NCI-H446 treated with DMSO at 0.1 percent for 48 hours (cell line): ENCODE measurements at places on chromosomes 5 and 9.
A peak's percentile ranks its signal among the peaks of the same experiment; 100 is the strongest.

DNA sequence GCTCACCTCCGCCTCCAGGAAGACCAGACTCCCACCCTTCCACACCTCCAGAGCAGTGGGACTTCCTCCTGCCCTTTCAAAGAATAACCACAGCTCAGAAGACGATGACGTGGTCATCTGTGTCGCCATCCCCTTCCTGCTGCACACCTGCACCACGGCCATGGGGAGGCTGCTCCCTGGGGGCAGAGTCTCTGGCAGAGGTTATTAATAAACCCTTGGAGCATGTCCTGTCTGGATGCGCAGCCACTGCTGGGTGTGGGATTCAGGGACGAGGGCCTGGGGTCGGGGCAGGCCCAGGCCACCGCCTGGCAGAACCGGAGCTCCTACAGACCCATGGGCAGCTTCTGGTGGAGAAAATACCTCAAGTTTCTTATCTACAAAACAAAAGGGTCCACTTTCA, 5.0 kb downstream of the PAEP start:
- DNase-seq, result no peak

DNA sequence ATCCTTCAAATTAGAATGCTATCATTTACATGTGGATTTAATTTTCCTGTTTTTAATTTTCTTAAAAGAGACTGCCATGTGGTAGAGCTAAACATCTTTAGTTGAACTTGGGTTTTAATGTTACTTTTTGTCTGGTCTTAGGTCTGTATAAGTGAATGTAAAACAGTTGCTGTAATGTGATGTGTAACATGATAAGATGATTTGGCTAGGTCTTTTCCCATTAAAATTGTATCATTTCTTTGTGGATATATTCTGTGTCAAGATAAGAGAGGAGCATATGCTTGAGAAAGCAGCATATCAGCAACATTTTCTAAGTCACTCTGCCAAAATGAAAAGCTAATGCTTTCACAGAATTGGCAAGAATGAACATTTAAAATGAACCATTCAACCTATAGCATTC, 18.5 kb downstream of the TMEM167A start:
- DNase-seq, result no peak

DNA sequence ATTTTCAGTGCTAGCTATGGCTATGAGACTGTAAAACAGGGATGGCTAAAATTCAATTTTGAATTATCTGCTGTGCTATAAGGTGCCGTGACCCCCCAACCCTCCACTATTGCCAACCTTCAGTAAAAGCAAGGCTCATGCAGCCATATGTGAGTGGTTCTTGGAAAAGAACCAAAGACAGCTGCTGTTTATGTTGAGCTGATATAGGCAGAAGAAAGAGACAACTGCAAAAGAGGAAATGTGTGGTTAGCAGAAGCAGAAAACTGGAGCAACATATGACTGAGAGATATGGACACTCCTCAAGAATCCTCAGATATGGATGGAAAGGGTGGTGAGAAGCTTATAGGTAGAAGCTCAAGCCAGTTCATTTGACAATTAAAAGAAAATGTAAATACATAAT, 200.3 kb downstream of the TLE1 start:
- DNase-seq, result peak; percentile 23

DNA sequence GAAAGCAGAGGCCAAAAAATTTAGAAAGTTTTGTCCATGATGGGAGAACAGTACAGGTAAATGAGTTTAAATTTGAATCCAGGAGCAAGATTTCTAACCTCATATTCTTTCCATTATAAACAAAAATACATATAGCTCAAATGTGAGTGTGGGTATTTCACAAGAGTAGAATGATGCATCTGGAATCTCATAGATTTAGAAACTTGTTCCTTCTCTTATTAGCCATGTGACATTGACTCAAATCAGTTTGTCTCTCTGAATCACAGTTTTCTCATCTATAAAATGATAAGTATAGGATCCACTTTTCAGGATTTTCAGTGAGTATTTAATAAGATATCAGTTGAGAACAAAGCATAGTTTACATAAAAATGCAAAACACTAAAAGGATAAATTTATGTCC, 436.3 kb upstream of the PAPPA start:
- no peak for DNase-seq

- no peak for DNase-seq
Measured at GRCh38 chr5:137340881-137341280, 158.2 kb downstream of the SPOCK1 start.

DNA sequence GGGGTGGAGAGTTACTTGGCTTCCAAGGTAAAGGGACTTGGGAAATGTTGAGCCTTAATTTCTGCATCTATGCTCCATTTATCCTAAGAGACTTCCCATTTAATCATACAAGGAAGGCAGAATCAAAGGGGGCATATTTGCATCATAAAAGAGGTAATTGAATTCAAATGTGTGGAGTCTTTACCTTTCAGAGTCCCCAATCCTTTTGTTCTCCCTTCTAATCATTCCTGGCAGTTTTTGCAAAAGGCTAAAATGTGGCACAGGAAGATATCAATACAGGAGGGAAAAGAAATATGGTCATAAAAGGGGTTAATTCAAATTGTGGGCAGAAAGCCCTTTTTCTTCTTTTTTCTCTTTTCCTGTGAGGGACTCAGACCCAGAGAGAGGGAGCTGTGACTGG, 69.5 kb downstream of the SFXN1 start:
- DNase-seq, result no peak

DNA sequence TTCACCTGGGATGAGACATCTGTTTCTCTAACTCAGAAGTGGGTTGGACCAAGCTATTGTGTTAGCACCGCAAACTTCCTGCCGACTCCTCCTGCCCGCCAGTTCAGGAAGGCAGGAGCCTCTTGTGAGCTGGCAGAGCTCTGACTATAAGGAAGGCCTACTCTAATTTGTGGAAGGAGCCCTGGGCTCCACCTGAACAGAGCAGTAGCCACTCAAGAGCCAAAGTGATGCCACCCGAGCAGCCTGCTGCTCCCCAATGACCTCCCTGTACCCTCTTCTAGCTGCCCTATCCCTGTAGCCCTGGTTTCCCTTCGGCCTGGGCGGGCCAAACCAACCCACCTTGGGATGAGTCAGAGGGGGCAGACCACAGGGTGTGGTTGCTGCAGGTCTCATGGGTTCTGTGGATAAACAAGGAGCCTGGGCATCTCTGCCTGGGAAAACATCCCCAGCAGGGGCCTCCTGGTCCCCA, 81.6 kb downstream of the PSD2 start:
- DNase-seq, result no peak

DNA sequence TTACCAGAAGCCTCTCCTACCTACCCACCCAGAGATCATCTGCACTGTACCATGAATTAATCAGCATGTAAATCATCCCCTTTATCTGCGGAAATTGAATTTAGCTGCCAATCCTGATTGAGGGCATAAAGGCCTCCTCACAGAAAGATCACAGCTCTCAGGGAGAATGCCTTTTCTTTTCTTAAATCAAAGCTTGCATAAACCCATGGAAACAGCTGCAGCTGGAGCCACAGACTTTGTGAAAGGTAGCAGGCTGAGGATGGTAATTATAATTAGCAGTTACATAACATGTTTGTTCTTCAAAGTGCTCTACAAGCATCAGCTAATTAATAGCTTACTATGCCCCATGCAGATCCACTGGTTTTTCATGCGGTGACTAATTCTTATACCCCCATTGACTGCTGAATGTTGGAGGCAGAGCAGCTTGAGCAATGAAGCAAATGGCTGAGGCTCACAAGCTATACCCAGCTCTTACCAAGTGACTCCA, 54.6 kb downstream of the SUSD1 start:
- DNase-seq, result no peak

DNA sequence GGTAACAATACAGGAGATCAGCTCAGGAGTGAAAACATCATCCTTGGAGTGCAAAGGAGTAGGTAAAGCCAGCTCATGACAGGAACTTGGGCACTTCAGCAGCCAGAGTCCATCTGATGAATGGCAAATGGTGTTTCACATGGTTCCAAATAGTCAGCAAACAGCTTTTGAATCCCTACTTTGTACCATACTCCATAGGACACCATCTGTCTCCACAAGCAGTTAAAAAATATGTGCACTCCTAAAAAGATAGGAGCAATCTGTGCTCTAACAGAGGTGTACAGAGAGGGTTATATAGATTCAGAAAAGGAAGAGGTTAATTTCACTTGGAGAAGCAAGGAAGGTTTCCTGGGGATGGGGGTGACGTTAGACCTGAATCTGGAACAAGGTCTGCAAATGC, 21.6 kb upstream of the B4GALT1 start:
- DNase-seq, result peak; percentile 12

DNA sequence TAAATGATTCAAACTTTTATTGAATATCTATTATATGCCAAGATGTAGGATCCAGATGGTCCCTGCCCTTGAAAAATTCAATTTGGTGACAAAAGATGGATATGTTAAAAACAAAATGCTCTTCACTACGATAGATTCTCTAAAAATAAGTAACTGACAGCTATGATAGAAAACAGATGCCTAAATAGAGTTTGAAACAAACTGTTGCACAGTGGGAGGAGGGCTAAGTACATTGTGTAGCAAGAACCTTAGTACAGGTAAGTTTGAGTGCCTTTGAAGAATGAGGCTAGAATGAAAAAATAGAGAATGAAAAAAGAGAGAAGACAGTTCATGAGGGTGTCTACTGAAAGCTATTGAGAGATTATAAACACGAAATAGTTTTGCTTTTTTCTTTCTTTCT, 54.3 kb downstream of the HOMER1 start:
- DNase-seq, result no peak

GRCh38 chr9:132783006-132783405, 95.1 kb downstream of the AK8 start:
- DNase-seq, result no peak

DNA sequence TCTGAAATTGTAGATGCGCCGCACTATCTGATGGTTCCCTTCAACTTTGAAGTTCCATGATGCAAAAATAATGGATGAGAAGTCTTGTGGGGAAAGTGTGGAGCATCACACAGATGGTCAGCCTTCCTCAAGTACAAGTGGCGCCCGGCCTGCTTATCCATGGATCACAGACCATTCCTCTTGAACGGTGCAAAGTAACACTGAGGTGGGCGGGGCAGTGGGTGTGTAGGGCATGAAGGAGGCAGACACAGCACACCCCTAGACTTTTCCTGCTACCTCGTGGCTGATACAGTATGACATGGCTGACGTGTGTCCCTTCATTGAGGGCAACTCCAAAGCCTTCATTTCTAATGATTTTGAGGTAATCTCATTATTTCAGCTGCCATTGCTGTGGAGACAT, 2.5 kb upstream of the GNG10 start:
- no peak for DNase-seq

DNA sequence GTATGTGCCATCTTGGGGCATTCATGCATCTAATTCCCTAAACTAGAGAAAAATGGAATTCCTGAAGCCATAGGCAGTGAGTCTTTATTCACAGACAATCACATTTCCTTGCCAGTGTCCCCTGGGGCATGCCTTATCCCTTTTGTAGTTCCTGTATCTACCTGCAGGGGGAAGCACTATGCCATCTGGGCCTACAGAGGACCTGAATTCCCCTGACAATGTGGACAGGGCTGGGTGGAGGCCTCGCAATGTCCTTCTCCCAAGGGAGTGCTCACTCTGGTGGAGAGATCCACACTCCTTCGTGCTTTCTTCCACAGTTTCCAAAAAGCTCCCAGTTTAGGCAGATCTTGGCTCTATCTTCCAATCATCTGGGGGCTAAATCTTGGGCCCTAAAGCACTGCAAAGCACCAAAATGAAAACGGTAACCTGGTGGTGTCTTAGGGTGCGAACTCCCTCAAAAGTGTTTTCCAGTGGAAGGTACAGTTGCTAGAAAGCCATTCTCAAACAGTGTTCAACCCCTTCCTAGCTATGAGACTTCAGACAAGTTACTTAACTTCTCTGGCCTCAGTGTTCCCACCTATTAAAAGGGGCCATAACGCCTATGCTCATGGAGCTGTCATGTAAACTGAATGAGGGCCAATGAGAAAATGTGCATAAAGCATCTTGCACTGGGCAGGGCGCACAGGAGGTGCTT, 17.5 kb downstream of the WHRN start:
- no peak for DNase-seq

DNA sequence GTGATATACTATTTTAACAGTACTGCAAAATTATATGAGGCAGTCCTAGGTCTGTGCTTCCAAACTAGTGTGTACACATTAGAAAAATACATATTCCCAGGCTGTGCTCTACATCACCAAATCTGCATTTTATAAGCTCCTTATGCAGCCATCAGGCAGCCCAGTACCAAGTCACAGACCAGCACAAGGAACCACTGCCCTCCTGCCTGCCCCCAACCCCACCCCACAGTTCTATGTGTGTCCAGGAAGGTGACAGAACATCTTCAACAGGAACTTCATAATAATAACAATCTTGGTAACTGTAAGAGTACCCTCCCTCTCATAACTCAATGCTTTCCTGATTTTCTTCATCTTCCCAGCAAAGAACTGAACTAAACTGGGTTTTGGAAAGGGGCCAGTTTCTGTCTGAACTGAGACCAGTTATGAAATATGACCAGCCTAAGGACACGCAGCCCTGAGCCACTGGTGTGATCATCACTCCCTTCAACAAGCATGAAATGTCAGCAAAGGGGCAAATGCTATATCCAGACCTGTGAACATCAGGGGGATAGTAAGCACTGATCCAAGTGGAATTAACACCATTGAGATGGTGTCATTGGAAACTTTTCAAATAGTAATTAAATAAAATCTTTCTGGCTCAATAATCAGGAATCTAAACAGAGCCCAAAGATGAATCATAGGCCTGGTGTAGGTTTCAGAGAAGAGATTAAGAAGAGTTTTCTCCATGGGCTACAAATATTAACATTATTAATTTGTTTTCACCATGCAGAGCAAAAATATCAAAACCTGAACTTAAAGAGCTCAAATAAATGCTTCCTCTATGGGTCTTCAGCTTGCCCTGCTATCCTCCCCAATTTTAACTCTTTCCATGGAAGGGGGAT, 82.1 kb downstream of the DPYSL3 start:
- peak; percentile 87 for DNase-seq

- no peak for DNase-seq
Measured at GRCh38 chr5:133269691-133270090, 217.9 kb downstream of the HSPA4 start.

- no peak for DNase-seq
Measured at GRCh38 chr5:10552183-10553143, 11.4 kb upstream of the ANKRD33B start.

- DNase-seq, result peak; percentile 74
Measured at GRCh38 chr5:134240421-134240962, 14.6 kb upstream of the PPP2CA start.

DNA sequence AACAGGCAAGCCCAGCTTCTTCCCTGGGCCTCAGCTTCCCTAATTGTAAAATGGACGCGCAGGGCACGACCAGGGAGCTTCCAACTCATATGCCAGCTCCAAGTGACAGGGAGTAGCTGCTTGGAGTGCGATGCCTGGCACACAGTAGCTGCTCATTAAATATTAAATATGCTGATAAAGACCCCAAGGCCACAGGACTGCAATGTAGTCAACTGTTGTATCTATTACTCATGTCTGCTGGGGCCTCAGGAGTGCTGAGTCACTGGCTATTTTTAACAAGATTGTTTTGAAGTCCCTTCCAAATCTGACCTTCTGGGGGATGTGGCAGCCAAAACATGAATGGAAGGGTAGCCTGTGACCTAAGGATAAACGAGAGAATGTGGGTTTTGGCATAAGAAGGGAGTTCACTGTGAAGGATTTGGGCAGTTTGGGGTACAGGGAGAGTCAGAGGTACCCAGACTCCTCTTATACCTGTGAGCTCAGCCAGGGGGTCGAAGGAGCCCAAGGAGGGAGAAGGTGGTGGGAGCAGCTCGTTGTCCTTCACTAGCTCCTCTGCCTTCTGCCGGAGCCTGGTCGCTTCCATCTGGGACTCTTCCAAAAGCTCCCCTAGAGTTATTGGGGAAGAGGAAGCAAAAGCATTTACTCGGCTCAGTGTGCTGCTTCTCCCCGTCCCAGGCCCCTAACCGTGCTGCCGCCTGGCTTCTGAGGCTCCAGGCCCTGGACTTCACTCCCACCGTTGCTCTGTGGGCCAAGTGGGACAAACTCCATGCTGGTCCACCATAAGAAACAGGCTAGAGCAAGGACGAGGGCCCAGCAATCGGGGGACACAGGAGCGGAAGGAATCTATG, 17.5 kb downstream of the TNIP1 start:
- DNase-seq, result no peak
